Colonic mucosa (tissue), 4 donors: ENCODE measurements at places on chromosomes 11 and 22. TPM values are rescaled to one million over a fixed set of nuclear protein-coding genes. Genes with fewer than 3 reads are reported as not detected.

DNA sequence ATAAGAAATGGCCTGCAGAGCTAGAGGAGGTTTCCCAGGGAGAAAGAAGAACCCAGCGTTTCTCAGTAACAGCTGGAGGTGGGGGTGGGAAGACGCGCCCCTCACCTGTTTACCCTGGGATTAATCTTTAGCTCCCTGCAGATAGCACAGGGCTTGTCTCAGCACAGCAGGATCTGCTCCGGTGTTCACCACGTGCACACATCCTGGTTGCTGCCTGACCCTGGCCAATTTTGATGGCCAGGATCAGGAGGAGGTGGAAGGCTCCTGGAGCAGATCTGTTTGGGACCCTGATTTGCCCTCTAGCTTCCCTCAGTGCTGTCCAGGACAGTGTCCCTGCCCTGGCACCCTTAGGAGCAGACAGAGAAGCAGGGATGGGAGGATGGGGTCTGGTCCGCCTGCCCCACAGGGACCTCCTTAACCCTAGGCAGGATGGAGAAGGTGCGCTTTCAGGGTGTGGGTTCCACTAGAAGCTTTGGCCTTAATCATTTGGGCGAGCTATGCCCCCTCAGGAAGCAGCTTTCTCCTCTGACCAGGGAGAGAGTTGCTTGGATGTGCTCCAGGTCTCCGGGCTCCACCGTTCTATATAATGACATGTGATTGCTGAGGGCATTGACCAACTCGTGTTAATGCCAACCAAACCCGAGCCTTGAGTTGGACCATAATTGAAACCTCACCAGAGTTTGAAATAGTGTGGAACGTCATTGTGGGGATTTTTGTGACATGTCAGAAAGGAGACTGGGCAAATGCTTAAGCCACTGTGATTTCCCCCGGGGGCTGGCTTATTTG lies 19.3 kb downstream of the UPB1 start:
- DNase-seq: peak; percentile 59

GRCh38 chr11:44936951-44937543 lies 13.6 kb downstream of the TP53I11 start:
- DNase-seq: no peak

GRCh38 chr11:12001186-12001585 lies 7.2 kb downstream of the DKK3 start:
- DNase-seq: no peak

DNA sequence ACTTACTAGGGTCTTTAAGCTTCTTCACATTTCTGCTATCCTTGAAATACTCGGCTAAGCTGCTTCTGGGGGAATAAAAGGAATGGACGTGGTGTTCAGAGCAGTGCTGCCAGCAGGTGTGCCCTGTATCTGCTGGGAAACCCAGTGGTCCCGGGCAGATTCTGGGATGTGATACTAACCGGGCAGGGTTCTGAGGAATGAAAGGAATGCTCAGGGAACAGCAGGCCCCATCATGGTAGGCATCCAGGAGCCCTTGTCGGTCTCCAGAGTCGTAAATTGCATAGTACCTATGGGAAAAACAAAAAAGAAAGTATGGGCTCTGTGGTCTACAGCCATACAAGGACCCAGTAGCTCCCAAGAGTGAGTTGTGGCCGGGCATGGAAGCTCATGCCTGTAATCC lies 4.5 kb upstream of the TMEM223 start:
- no peak for DNase-seq

- no peak for DNase-seq
These were observed 133.5 kb downstream of the CD44 start for GRCh38 chr11:35272391-35272902.

DNA sequence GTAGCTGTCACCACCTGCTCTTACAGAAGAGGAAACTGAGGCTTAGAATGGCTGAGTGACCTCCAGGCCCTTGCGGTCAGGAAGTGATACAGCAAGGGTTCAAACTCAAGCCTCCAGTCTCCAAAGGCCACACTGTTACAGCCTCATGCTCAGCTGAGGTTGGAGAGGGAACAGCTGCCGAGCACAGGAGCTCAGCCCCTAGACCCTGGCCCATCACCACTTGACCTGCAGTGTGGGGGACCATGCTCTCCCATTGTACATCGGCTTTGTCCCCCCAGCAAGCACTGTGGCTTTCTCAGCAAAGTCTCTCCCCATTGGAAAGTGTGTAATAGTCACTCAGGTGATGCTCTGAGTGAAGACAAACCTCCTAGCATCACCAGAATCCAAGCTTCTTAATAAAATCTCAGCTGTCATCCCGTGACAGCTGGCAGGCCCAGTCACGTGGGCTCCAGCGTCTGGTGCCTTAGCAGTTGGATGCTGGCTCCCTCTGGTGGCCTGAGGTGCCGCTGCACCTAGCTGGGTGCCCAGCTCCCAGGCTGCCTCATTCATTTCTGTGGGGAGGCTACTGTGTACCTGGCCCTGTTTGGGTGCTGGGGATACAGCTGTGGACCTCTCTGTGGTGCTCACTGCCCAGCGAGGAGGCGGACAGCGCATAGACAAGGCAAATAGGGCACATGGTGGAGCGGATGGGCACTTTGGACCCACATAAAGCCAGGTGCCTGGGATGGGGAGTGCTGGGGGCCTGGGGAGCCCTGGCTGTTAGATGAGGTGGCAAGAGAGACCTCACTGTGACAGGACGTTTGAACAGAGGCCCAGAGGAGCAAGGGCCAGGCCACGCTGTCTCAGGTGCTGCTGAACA lies 19.1 kb upstream of the MYRF start:
- DNase-seq: peak; percentile 87

The NAALADL1 gene
- 10.5 TPM for total RNA-seq

DNA sequence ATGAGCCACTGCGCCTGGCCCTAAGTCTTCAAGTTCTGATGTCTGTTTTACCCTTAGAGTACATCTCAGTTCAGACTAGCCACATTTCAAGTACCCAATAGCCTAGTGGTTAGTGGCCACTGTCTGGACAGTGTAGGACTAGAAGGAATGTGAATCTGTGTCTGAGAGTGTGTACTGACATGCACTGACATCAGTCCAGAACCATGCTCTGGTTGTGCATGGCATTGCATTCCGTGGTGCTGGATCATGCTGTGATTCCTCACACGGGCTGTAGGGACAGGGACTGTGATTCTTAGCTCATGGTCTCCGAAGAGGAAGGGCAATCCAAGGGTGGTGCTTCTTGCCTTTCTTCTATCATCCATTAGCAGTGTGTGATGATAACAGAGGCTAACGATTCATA lies 41.1 kb downstream of the AMOTL1 start:
- DNase-seq: no peak

- no peak for DNase-seq
These were observed 7.3 kb downstream of the USP35 start for GRCh38 chr11:78195917-78196560.

GRCh38 chr11:19683141-19683805 lies 29.4 kb upstream of the NAV2 start:
- no peak for DNase-seq
